NCI-H345 (cell line): ENCODE measurements at places on chromosomes 1 and 21.

GRCh38 chr1:202498542-202498941 lies 150.0 kb downstream of the PPP1R12B start:
- DNase-seq = no peak

GRCh38 chr1:110675060-110675791 lies 486 bp upstream of the KCNA3 start:
- no peak for DNase-seq

GRCh38 chr1:26607186-26607585 lies 77.6 kb downstream of the RPS6KA1 start:
- no peak for DNase-seq

DNA sequence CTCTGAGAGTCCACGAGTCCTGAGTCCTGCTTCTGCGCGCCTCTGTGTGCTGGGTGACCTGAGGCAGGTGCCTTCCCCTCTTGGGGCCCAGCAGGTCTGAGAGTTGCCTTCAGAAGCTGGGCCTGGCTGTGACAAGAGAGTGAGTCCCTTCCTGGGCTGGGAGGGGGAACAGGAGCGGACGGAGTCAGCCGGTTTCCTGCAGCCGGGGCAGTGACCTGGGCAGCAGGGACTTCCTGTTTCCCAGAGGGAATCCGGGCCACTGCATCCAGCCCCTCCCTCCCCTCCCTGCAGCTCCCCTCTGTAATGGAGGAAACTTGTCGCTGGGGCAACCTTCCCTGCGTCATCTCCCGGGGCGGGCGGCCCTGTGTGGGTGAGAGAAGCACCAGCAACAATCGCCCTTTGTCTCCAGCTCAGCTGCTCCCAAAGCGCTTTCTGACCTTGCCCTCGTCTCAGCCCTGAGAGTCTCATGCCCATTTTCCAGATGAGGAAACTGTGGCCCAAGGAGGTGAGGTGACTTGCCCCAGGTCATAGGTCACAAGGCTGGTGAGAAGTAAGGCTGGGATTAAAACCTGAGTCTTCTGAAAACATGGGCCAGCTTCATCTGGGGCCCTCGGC lies 61.1 kb downstream of the SDC3 start:
- DNase-seq = peak; percentile 16

DNA sequence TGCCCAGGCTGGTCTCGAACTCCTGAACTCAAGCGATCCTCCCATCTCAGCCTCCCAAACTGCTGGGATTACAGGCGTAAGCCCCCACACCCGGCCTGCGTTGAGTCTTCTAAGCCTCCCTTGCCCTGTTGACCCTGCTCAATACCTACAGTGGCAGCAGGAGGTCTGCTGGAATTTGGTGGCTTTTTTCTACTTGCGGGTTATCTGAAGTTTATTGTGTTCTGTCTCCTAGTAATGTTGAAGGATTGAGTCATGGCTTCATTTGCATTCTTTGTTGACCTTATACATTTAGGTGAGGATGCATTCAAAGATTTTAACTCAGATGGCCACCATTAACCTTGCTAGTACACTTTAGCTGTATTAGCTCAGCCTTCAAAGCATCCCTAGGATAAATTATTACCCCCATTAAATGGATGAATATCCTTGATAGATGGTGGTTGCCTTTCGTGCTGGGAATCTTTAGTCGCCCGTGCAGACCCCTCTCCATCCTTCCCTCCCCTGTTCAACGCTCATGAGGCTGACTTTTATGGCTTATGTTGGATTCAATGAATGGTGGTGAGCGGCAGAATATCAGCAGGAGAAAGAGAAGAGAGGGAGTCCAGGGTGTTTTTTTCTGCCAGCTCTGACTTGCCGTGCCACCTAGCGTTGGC lies 9.7 kb upstream of the NPPB start:
- no peak for DNase-seq

GRCh38 chr1:68873144-68873543 lies 376.3 kb upstream of the DEPDC1 start:
- no peak for DNase-seq

- no peak for DNase-seq
Measured at GRCh38 chr21:27681841-27682240, 715.0 kb upstream of the ADAMTS5 start.

DNA sequence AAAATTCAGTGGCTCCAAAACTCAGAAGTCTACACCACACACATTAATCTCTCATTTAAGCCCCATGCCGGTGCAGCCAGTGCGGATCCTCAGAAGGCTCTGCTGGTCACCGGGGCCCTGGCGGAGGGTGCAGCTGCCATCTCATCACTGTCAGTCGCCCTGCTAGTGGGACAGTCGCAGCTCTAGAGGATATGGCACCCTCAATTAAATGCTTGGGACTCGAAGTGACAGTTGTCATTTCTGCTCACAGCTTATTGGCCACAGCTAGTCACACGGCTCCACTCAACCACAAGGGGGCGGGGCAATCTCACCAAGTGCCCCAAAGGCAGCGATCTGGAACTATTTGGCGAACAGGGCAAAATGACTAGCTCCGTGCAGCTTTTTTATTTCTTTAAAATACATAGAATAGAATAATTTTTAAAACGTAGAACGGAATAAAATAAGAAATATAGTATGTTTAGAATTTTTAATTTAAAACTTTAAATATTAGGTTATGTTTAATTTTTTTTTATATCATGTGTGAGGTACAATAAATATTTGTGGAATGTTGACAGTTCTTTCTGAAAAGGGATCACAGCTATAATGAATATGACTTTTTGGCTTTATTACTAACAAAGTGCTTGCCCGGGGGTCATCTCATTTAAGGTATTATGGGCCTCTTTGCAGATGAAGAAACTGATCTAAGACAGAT lies 8.0 kb upstream of the MAN1C1 start:
- peak; percentile 51 for DNase-seq

- DNase-seq = no peak
Measured at GRCh38 chr1:17350083-17350482, 21.9 kb upstream of the PADI6 start.

GRCh38 chr21:37206496-37206895 lies 60.6 kb downstream of the VPS26C start:
- no peak for DNase-seq

DNA sequence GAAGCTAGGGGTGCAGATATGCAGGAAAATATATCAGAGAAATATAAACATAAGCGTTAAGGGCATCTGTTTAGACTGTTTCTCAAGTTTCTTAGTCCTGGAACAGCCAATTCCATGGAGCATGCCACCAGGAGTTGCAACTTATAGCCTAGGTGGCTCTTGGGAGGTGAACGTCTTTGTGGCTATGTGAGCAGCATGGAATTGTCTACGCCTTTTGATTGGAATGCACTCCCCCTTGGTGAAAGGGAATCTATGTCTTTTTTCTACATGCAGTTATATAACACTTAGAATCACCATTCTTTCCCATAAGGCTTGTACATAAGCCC lies 12.4 kb downstream of the RCSD1 start:
- DNase-seq = no peak

DNA sequence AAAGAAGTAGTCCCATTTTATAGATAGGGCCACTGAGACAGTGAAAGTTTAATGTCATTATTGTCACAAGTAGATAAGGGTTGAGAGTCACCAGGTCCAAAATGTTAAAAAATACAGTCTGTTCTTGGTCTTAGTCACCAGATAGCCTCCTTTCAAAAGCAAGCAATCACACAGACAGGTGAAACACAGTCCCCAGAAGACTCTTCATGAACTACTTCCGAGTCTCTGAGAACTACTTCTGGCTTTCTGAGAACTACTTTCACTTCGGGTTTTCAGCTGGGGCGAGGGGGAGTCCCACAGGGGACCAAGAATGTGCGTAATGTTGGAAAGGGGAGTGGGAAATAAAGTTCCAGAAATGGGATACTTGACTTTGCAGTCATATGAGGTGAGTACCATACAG lies 143.2 kb downstream of the HHIPL2 start:
- no peak for DNase-seq

- peak; percentile 33 for DNase-seq
Measured at GRCh38 chr1:223748773-223749733, 36.7 kb downstream of the CAPN2 start.

DNA sequence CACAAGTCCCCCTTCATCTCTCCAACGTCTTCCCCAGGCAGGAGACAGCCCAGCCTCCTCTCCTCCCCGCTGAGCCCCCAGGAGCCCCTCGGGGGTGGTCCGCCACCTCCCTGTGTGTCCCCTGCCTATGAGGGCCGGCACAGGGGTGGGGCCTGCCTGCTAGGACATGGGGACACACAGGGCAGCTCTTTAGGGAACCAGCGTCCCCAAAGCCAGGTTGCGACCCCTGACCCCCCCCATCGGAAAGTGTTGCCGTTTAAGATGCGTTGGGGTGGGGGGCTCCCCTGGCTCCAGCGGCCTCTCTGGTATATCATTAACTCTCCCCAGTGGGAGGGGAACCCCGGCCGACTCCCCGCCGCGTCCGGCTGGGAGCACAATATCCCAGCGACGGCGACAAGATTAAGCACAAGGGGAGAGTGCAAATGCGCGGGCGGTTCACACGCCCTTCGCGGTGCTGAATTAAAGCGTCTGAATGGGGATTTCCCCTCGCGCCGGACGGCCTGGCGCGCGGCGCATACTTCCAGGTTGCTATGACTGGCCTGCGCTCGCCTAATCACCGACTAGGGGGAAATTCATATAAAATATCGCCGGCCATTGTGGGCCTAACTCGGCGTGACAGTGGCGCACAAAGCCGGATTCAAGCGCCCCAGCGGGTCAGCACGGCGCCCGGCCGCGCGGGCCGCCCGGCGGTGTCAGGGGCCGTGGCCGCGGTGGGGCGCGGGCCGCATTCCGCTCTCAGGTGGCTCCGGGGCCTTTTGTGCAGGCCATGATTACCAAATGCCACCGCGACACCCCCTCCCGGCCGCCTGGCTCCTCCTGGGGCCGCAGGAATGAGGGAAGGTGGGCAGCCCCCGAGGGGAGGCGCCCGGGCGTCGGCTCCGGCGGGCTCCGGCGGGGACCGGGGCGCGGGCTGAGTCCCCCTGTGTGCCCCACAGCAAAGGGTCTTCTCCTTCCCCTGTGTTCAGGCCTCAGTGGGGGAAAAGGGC lies 30.9 kb downstream of the WNT3A start:
- no peak for DNase-seq

DNA sequence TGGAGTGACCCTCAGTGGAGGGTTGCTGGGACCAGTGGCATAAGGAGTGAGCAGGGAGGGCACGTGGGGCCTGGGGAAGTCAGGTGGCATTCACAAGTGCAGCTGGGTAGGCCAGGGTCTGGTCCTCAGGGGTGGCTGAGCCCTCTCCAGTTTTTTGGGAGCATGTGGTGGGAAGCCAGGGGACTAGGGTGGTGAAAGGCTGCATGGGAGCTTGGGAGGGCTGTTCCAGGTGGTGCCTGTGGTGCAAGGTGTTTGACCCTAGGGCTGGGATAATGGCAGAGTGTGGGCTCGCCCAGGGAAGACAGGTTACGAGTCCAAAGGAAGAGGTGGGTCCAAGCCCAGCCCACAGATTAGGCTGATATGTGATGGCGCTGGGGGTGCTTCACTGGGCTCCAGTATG lies 30.5 kb downstream of the MAN1C1 start:
- DNase-seq = no peak

DNA sequence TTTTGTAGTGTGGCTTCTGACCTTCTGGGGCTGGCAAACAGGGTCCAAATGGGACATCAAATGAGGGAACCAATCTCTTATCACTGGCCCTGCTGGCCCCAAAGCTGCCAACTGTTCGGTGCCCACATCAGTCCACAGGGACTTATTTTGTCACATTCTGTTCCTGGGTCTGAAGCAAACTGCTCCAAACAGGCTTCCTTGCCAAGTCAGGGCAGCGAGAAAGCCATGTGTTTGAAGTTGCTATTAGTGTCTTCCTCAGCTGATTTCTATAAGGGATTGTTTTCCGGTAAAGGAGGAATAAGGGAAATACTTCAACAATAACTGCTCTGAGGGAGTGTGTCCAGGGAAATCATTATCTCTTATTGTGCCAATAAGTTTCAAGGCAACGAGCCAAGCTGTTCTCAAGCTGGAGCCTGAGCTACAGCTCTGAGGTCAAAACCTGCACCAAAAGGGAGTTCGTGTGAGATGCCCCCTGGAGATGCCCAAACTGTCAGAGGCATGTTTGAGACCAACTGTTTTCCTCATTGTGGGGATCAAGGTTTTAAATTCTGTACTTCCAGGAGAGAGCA lies 381.4 kb upstream of the PROX1 start:
- DNase-seq = no peak
